ENCODE measurements at places on chromosomes 13 and 19.
A peak's percentile ranks its signal among the peaks of the same experiment; 100 is the strongest.

GRCh38 chr13:38866649-38867048 lies 124.0 kb downstream of the STOML3 start:
- DNase-seq: no peak

GRCh38 chr19:42283188-42284065 lies 14.4 kb downstream of the CIC start:
- DNase-seq: no peak

DNA sequence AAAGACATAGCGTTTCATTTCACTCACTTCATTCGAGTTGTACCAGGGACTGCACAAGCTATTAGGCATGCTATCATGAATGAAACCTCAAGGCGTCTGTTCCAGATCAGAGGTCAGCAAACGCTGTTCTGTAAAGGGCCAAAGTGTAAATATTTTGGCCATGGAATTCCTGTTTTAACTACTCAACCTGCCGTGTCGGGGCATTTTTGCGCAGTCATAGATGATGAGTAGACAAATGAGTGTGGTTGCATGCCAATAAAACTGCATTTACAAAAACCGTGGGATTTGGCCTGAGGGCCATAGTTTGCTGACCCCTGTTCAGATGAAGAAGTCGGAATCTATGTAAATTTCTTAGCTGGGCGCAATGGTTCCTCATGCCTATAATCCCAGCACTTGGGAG lies 6.5 kb downstream of the INSR start:
- DNase-seq: no peak

- DNase-seq: no peak
Observed at GRCh38 chr13:25973085-25973484, 78.7 kb downstream of the SHISA2 start.

DNA sequence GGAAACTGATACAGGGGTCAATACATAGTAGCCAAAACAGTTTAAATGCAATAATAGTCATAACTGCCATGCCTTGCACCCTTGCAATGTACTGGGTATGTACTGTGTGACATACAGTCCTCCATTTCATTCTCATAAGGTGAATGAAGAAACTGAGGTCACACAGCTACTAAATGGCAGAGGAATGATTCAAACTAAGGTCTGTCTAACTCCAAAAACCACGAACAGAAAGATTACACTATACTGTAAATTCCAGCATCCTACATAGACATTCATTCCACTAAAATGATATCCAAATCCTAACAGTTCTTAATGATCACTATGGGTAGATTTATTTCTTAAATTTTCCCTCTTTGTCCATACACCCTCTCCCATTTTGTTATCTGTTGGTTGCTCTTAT lies 238.1 kb upstream of the SERP2 start:
- no peak for DNase-seq

- DNase-seq: no peak
Observed at GRCh38 chr19:47406711-47407416, 12.5 kb downstream of the MEIS3 start.

GRCh38 chr19:31882709-31883108 lies 462.7 kb upstream of the ZNF507 start:
- DNase-seq: no peak

DNA sequence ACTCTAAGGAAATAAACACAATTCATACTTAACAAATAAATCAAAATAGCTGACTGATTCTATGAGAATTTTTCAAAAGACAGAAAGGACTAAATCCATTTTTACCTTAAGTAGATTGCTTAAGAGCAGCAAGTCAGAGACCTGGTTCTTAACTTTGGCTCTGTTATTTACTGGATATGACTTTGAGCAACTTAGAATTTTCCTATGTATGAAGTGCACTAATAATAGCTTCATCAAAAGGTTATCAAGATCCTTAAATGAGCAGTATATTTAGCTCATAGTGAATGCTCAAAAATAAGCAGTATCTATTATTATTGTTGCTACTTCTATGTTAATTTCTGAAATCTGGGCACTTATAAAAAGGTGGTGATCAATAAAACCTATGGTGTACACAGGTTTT lies 95.3 kb downstream of the POSTN start:
- DNase-seq: no peak

DNA sequence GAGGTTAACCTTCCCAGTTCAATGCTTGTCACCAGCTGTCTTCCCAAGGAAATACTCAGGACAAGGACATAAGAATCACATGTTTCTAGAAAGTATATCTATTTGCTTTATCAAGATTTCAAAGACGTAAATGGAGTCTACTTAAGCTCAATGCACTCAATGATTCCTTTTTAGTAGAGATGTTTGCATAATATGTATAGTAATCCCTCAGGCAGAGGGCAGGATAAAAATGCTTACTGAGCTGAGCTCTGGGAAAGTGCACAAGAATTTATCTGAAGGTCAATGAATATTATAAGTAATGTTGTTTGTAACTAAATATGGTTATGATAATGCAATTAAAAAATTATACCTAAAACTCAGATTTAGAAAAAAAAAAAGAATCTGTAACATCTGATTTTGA lies 1309.4 kb upstream of the SLC10A2 start:
- no peak for DNase-seq

- DNase-seq: no peak
Observed at GRCh38 chr13:37709318-37709717, 110.8 kb upstream of the POSTN start.

DNA sequence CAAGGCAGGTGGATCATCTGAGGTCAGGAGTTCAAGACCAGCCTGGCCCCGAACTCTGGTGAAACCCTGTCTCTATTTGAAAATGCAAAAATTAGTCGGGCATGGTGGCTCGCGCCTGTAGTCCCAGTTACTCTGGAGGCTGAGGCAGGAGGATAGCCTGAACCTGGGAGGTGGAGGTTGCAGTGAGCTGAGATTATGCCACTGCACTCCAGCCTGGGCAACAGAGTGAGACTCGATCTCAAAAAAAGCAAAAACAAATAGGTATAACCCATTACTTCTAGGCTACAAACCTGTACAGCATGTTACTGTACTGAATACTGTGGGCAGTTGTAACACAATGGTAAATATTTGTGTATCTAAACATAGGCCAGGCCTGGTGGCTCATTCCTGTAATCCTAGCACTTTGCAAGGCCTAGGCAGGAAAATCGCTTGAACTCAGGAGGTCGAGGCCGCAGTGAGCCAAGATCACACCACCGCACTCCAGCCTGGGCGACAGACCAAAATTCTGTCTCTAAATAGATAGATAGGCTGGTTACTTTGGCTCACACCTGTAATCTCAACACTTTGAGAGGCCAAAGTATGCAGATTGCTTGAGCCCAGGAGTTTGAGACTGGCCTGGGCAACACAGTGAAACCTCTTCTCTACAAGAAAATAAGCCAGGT lies 63.5 kb downstream of the MYO9B start:
- no peak for DNase-seq

- DNase-seq: peak; percentile 34
Observed at GRCh38 chr13:105991622-105992277, 543.7 kb downstream of the EFNB2 start.

- DNase-seq: no peak
Observed at GRCh38 chr19:8332976-8333766, 9.9 kb downstream of the KANK3 start.

- no peak for DNase-seq
Observed at GRCh38 chr19:5466814-5467291, 11.6 kb downstream of the ZNRF4 start.

- no peak for DNase-seq
Observed at GRCh38 chr13:41327994-41328790, 17.1 kb downstream of the NAA16 start.

DNA sequence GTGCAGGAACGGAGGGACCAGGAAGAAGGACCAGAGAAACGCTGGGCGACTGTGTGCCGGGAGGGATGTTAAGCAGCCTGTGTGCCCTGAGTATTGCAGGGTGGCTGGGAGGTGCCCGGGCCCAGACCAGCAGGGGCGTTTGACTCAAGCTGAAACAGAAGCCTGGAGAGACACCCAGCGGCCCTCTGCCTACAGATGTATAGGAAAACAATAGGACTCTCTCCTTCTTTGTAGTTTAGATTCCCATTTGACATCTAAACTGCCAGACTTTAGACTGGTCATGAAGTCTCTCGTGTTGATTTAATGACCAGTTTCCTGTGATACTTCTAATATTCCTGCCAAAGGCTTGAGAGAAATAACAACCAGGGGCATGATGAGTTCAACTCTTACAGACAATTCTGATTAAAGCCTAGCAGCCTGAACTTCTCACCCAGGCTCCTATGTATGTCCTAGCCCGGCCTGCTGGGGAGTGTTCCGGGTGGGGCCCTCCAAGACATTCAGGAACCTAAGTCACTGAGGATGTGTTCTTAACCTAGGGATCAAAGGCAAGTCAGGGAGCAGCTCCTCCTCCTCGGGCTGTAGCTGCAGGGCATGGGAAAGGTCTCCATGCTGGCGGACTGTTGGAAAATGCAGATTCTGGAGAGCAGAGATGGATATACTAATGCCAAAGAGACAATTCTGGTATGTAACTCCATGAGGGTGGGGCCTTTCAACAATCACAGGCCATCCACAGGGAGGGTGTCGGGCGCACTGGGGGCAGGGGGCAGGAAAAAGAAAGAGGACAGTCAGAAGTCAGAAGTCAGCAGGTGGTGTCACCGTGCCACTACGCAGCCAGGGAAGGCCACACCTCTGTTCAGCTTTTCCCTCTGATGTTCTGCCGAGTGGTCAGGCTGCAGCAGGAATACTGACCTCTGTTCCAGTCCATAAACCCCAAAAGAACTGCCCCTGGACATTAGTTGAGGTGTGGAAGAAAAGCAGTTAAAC lies 131.8 kb downstream of the STARD13 start:
- DNase-seq: no peak

DNA sequence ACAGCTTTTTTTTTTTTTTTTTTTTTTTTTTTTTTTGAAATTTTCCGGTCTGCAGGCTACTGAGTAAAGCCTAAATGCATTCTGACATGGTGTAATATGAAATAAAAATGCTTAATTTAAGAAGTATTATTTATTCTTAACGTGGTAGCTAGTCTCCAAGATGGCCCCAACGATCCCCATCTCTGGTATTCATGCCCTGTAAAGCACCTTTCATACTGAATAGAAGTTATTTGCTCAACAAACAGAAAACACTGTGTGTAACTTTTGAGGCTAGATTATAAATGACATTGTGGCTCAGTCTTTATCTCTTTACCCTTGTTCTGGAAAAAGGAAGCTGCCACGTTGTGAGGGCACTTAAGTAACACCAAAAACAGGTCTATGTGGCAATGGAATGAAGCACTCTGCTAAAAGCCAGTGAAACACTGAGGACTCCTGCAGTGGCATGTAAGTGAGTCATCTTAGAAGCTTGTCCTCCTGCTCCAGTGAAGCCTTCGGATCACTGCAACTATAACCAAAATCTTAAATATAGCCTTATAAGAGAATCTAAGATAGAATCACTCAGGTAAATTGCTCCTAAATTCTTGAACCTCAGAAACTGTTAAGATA lies 128.7 kb downstream of the UGGT2 start:
- peak; percentile 88 for DNase-seq

DNA sequence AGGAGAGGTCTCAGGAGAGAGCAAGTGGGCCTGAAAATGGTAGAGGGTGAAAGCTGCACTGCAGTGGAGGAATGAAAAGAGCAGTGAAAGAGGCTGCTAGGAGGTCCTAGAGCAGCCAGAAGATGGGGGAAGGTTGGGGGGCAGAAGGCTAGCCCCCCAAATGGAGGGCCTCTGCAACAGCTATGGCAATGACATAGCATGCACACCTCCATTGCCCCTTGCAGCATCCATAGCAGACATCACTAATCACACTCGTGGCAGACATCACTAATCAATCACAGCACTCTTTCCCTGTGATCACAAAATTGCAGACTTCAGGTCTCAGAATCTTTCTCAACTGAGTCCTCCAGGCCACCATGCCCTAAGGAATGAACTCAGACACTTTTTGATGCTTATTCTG lies 21.9 kb downstream of the CCL25 start:
- DNase-seq: no peak

DNA sequence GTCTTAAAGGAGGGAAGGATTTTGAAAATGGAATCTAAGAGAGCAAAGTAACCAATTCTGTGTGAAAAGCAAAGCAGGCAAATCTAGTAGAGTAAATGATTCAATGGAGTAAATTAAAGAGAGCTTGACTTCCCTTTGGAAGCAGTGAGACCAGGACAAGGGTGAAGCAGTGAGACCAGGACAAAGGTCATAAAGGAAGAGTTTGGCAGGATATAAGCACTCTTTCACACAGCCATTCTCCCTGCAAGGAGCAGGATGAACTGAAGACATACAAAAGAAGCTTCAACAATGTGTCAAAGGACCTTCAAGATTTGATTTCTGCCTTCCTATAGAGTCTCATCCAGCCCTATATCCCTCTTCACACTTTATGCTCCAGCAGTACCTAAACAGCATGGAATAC lies 123.8 kb downstream of the ENOX1 start:
- DNase-seq: no peak

DNA sequence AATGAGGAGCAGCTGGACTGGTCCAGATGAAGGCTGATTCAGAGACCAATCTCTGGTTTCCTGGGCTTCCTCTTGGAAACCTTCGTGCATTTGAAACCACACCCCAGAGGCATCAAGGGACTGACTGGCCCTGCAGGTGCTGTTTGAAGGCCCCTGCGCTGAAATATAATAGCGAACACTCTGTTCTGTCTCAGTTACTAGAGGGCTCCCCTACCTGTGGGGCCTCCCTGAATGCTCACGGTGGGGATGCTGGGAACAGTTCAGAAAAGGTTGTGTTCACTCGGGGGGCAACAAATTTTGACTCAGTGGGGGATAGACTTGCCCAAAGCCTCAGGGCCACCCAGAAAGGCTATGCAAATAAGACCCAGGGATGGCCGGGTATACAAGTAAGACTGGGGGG lies 6.4 kb downstream of the CCDC8 start:
- no peak for DNase-seq

- DNase-seq: no peak
Observed at GRCh38 chr19:50897191-50897607, 14.0 kb downstream of the KLK4 start.

DNA sequence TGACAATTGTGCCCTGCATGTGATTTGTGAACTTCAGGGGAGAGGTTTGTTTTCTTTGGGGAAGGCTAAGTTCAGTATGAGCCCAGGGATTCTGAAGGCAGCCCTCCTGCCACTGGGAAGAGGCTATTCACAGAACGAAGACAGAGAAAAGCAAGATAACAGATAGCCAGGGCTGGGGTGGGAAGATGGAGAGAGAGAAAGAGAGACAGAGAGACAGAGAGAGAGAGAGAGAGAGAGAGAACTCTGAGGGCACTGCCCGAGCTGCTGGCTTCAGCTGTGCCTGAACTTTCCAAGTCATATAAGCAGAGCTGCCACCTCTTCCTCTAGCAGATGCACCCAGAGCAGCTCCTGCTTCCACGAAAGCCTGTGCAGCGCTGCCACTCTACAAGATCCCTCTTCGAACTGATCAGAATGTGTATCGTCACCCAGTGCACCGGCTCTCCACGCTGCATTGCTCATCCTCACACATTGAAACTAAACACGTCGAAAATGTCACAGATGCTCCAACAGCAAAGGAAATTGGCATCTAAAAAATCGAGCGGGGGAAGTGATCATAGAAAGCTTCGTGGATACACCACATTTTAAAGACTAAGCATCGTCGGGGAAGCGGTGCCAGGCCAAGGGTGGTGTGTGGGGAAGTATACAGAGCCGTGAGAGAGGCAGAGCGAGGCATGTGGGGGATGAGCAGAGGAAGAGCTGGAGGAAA lies 81.8 kb upstream of the SIAH3 start:
- DNase-seq: no peak

- DNase-seq: no peak
Observed at GRCh38 chr13:52159159-52159982, at the start of gene NEK3. Gene NEK3, minus strand, starts transcription at chr13:52159597. Its CDS starts 3,406 bp downstream, at chr13:52156191.

- no peak for DNase-seq
Observed at GRCh38 chr19:13095393-13095784, 7.3 kb downstream of the LYL1 start.

- DNase-seq: no peak
Observed at GRCh38 chr19:30634131-30634830, 262.1 kb downstream of the ZNF536 start.

Measured in non-pigmented ciliary epithelial cell (primary cell).